Diencephalon (tissue), 1 donor: ENCODE measurements at places on chromosomes 2 and 18. TPM values are rescaled to one million over a fixed set of nuclear protein-coding genes. Genes with fewer than 3 reads are reported as not detected.

Gene SOX11
- total RNA-seq = 246 TPM

Gene PXDN
- total RNA-seq = 30.0 TPM

Gene HSBP1L1
- total RNA-seq = 3.2 TPM

Gene DUSP2
- total RNA-seq = 5.5 TPM

Gene MARCHF4
- total RNA-seq = 13.6 TPM
